ENCODE measurements at places on chromosomes 11 and 22.

- peak; percentile 5 for DNase-seq
These were observed 186.7 kb downstream of the LUZP2 start for GRCh38 chr11:24683583-24683982.

DNA sequence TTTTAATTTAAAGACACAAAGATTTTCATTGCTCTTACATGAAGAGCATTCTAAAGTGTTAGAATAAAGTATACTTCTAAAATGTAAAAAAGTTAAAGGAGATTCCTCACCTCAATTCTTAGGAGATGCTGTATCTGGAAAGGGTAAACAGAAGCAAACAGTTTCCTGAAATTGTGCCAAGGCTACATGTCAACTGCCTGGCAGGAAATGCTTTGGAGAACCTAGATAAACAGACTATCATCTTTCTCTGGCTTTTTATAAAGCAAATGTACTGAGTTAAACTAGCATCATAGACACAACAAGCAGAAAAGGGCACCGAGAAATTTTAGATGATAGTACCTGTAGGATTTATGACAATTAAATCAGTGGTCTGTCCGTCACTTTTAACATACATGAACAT lies 24.7 kb upstream of the AKIP1 start:
- DNase-seq: no peak

DNA sequence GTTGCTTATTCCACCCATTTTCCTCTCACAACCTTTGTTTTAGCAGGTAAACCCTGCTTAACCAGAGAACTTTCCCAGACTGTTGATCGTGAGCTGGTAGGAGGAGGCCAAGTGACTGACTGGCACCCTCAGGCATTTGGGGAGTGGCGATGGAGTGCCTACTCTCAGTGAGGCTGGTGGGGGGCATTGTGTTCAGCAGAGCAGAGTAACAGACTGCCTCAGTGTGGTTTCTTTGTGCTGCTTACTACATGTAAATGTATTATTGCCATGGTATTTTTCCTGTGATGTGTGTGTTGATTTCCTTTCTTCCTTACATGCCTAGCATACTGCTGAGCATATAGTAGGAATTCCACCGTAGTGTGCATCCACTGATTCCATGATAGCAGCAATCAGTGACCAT lies 2.6 kb downstream of the MARK2 start:
- peak; percentile 19 for DNase-seq

GRCh38 chr11:70016666-70017367 lies 61.3 kb upstream of the ANO1 start:
- peak; percentile 94 for DNase-seq

DNA sequence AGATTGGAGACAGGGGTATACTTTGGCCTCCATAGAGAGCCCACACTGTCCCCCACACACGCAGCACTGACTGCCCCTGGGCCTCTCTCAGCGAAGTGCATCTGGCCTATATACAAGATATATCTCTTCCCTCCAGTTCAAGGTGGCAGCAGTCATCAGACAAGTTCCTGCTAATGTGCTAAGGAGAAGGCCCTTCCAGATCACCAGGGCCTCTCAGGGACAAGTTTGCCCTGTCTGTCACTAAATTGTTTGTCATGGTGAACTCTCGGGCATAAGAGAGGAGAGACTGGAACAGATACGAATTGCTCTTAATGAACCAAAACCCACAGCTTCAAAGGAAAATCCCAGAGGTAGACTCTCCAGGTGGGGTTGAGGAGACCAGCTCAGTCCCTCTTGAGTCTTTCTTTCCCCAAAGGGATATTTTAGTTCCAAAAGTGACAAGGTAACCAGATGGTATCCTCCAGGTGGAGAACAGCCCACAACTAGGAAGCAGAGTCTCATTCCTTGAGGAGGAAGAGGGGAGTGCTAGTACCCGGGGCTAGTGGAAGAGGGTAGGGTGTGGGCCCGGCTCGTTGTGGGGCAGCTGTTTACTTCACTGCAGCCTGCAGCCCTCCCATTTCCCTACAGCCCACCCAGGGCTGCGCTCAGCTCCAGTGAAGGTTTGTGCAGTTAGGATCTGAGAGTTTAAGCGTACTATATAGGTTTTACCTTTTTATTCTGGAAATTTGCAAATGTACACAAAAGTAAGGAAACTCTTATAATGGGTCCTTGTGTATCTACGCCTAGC lies 2.2 kb upstream of the SLC35C1 start:
- DNase-seq: no peak

DNA sequence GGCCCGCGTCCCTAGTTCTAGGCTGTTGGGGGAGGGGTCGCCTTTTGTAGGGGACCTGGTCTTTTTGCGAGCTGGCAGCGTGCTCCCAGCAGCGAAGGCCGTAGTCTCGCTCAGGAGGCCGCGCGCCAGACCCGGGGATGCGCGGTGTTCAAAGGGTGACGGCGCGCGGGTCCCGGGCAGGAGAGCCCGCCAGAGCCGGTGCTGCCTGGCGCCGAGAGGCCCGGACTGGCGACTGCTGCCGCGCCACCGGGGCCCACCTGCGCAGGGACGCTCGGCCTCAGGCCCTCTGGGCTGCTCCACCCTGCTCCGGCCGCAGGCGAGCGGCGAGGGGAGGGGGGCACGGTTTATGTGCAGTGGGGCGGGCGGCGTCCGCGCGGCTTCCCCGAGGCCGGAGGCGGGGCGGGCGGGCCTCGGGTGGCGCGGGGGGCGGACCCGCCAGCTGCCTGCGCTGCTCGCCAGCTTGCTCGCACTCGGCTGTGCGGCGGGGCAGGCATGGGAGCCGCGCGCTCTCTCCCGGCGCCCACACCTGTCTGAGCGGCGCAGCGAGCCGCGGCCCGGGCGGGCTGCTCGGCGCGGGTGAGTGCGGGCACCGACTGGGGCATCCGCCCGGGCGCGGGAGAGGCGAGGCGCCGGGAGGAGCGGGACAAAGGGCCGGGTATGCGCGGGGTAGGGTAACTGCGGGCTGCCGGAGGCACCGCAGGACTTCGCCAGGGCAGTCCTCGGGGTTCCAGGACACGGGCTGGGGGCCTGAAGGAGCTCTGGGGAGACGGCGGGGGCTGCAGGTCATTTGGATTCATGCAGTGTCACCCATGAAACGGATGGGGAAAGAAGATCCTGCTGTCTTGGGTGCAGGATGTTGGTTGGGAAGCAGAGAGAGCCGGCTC lies at the start of gene PRSS23:
Gene PRSS23, plus strand, starts transcription at position 467 of the 884 bp plus-strand sequence. CDS start 7,102 bp downstream, outside the sequence.
- DNase-seq: no peak

DNA sequence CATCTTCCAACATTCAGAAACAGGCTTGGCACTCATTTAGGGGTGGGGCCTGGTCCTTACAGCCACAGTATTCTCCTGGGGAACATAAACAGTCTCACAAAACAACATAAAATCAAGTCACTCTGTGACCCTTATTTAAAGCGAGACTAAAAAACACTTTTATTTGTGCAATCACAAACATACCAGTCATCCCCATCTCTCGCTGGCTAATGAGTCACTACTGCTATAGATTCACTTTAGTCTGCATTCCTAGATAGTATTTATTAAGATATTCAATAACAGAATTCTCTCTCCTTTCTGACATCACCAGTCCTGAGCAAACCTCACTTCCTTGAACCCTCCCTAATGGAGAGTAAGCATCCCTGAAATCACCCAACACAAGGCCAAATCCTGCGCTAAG lies 68.0 kb downstream of the ZBTB44 start:
- no peak for DNase-seq

DNA sequence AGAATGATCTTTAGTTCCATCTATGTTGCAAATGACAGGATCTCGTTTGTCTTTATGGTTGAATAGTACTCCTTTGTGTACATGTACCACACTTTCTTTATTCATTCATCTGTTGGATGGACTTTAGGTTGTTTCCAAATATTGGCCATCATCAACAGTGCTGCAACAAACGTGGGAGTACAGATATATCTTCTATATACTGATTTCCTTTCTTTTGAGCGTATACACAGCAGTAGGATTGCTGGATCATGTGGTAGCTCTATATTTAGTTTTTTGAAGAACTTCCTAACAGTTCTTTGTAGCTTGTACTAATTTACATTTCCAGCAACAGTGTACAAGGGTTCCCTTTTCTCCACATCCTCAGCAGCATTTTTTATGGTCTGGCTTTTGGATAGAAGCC lies 407.5 kb upstream of the ANO5 start:
- DNase-seq: no peak

GRCh38 chr11:92240916-92241315 lies 16.3 kb downstream of the FAT3 start:
- DNase-seq: no peak

GRCh38 chr11:104843150-104843836 lies 55.0 kb downstream of the CASP12 start:
- DNase-seq: no peak

DNA sequence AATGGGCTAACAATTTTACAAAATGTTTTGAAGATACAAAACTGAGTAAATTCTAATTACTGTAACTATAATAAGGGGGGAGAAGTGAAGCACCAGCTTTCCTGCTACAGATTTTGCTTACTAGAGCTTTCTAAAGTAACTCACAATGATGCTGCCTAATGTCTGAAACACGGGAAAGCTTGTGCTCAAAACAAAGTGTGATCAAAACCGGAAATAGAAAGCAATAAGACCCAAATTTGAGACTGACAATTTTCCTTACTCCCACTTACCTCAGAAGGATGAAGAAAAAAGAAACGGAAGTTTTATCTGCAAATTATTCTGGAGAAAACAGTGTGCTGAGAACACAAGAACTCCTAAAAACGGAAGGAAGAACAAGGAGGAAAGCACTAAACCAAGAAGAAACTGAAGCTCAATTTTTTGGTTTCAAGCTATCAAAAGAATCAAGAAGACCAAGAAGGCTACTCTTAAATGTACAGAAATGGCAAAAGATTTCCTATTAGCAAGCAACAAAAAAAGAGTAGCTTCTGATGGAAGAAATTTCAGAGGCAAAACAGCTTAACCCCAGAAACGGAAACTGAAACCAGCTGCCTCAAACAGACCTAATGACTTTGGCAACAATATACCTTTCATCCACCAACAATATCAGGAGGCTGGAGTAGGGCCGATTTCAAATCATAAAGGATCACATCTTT lies 33.4 kb downstream of the AMBRA1 start:
- peak; percentile 38 for DNase-seq

All from A172 (cell line).